Activated CD4-positive, alpha-beta T cell treated with anti-CD3 and anti-CD28 coated beads, Interleukin-2, amount 50 U/mL, for 48 hours (primary cell): ENCODE measurements at places on chromosomes 4 and X.

DNA sequence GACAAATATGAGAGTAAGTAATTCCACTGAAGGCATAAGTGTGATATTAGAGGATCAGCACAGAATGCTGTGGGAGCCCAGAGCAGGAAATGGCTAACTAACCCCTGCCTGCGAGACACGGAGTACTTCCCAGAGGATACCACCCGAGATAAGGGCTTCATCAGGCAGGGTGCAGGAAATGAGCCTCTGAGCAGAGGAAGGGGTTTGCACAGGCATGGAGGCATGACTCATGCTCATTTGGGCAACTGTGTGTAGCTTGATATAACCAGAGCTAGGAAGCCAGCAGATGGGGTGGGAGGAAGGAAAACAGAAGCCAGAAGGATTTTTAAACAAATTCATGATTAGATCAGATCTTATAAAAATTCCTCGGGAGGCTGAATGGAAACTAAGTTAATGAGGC lies 70.0 kb upstream of the TSPAN5 start:
- no peak for DNase-seq

DNA sequence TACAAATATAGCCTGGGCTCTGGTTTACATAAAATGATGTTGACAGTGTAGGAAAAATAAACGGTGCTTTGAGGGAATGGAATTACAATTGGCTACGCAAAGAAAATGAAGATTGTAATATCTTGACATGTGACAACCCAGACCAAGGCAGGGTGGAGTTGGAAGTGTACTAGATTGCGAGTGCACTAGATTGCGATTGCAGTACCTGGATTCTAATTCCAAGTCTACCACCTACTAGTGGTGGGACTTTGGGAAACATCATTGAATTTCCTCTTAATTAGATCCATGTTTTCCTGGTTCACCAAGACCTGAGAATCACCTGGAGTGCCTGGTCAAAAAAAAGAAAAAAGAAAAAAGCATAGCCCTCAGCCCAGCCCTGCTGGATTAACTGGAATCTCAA lies 18.6 kb downstream of the EGF start:
- no peak for DNase-seq

DNA sequence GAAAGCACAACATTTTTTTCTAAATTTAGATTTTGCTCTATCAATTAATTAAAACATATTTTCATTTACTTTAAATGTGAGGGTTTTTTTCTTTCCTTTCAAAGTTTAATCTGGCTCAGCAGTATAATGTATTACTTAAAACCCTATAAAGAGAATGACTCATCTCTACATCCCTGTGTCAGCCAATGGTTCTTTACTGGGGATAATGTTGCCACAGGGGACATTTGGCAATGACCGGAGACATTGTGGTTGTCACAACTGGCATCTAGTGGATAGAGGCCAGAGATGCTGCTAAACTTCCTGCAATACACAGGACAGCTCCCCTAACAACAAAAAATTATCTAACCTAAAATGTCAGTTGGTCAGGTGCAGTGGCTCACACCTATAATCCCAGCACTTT lies 53.8 kb downstream of the SYNPO2 start:
- DNase-seq, result no peak

DNA sequence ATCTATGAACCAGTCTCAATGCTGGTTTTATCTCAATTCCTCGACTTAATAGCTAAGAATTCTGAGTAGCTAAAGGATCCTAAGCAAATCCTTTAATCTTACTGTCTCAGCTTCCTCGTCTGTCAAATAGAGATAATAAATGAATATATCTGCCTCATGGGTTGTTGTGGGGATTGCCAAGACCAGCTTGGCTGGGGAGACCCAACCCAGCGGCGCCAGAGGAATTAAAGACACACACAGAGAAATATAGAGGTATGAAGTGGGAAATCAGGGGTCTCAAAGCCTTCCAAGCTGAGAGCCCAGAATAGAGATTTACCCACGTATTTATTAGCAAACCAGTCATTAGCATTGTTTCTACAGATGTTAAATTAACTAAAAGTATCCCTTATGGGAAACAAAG lies 41.9 kb downstream of the SLC34A2 start:
- no peak for DNase-seq

DNA sequence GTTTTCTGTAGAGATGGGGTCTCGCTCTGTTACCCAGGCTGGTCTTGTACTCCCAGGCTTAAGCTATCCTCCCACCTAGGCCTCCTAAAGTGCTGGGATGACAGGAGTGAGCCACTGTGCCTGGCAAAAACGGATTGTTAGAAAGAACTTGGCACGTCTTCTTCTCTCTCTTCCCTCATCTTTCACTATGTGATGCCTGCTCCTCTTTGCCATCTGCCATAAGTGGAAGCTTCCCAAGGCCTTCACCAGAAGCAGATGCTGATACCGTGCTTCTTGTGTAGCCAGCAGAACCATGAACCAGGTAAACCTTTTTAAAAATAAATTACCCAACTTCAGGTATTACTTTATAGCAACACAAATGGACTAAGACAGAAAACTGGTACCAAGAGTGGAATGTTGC lies 36.9 kb upstream of the HUWE1 start:
- DNase-seq, result no peak

GRCh38 chr4:107212565-107212964 lies 176.5 kb upstream of the DKK2 start:
- no peak for DNase-seq

GRCh38 chrX:65871671-65872311 lies 168.1 kb downstream of the VSIG4 start:
- DNase-seq, result no peak

DNA sequence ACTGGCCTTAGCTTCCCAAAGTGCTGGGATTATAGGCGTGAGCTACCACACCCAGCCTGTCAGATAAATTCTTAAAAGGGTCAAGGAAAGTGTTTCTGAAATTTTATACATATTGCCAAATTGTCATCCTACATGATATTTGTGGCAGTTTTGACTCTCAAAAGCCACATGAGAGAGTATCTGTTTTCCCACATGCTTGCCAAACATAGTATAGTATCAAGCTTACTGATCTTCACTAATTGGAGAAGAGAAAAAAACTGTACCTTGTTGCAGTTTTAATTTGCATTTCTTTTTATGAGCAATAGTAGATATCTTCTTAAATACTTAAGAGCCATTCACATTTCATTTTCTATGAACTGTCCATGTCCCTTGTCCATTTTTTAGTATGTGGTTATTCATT lies 83.6 kb downstream of the TET2 start:
- DNase-seq, result no peak

- DNase-seq, result no peak
Observed at GRCh38 chr4:153524682-153525081, 58.5 kb downstream of the TMEM131L start.

DNA sequence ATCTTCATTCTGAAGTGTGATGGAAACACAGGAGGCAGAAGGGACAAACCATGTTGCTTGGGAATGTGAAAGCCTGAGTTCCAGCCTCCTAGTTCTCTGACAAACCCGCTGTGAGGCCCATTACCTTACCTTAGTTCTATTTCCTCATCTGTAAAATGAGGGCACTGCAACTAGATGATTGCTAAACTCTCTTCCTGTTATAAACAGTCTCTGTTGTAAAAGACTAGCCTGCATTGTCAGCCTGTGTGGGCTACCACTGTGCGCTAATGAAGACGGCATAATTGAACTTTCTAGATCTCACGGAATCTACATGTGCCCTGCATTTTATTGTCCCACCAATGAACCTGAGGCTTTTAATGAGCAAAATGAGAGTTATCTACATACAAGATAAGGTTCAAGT lies 147.2 kb downstream of the AFF2 start:
- no peak for DNase-seq

GRCh38 chr4:14646831-14647230 lies 355.4 kb upstream of the CPEB2 start:
- DNase-seq, result no peak

DNA sequence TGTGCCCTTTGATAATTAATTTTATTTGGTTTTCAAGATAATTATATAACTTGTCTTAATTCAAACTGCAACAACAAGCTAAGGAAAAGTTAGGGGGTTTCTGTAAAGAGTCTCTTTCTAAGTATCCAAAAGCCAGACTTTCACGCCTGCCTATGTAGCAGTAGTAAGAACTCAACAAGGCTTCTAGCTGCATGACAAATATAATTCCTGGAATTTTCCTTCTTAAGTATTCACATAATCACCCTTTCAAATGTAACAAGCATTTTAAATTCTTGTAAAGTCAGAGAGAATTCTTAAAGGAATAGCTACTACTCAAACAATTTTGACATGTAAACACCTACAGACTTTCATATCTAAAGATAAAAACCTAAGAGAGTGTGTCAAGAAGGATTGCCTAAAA lies 189.7 kb upstream of the NDST3 start:
- DNase-seq, result no peak

DNA sequence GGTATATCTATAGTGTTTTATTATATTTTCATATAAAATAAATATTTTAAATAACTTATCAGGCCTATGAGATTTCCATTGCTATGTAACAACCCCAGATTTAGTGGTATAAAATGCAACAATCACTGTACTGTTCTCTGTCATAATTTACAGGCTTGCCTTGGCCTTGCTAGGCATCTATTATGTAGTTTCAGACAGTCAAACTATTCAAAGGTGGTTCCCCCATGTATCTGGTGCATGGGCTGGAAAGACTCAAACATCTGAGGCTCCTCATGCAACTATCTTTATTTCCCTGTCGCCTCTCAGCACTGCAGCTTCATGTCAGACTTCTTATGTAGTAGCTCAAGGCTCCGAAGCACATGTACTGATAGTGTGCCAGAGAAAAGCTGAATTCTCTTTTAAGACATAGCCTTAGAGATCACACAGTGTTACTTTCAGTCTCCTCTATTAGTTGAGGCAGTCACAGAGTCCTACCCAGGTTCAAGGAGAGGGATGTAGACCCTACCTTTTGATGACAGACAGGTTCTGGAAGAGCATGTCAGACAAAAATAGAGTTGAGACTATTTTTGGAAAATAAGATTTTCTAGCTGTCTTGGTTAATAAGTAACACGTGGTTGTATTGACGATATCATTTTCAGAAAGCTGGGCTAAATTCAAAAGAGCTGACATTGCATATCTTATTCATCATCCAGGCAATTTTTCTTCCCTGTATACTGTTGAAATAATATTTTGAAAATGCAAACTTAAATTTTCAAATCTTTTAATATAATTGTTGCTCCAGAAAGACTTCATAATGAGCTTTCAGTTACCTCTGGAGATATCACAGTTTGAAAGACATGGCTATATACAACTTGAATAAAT lies 19.4 kb downstream of the MTTP start:
- DNase-seq, result no peak

DNA sequence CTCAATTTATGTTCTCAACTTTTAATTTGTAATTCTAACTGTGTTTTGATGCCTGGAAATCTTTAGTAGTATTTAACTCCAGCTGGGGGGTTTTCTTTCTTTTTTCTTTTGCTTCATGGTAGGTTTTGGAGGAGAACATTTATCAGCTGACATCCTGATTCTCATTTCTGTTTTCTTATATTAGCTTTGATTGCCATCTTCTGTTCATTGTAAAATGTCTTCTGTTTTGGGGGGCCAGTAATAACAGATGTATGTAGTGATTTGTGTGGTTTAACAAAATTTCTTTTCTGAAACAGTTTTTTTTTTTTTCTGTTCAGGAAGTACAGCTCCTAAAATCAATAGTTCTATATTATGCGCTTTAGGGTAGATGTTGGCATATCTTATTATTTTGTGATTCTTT lies 182.2 kb downstream of the GABRB1 start:
- DNase-seq, result no peak

- DNase-seq, result peak; percentile 40
Observed at GRCh38 chr4:154164931-154165839, 326.4 kb downstream of the DCHS2 start.

- DNase-seq, result no peak
Observed at GRCh38 chrX:123324625-123325024, 140.5 kb downstream of the GRIA3 start.

DNA sequence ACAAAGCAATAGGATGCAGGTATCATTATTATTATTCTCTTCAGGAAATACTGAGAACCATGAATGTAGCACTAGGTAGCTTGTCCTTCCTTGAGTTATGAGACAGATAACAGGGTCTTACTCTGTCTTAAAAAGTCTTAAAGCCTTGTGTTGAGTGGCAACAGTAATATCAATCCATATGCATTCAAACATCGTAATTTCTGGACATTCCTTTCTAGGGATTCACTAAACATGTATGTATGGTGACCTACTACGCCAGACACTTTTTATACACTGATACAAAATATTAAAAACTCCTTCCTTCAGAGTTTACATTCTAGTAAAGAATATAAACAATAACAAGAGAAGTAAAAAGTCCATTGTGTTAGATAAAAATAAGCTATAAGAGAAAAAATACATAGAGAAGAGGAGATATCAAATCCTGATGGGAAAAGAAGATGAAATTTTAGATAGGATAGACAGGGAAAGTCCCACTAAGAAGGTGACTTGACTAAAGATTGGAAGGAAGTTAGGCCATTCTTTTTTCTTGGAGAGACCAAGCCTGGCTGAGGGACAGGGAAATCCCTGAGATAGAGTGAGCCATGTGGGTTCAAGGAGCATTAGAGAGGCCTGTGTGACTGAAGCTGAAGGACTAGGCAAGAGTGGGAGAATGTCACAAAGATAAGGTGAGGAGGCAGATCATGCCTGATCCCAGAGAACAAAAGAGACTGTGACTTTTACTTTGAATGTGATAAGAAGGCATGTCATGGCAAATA lies 5.0 kb upstream of the DDX60L start:
- DNase-seq, result no peak

- no peak for DNase-seq
Observed at GRCh38 chr4:92210906-92211305, 92.9 kb upstream of the GRID2 start.

DNA sequence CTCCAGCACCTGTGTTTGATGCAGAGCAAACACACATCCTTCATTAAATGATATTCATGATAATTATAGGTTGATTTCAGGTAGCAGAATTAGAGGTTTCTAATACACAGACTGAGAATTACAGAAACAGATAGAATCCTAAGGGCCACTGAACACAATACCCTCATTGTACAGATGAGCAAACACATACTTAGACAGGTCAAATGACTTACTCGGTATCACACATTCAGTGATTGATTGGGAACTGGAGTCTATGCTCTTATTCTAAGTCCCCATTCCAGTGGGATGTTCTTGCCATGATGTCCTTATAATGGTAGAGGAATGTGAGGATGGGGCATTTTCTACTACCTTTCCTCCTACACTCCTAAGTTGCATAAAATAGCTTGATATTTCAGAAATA lies 70.8 kb downstream of the DCAF8L1 start:
- DNase-seq, result no peak

DNA sequence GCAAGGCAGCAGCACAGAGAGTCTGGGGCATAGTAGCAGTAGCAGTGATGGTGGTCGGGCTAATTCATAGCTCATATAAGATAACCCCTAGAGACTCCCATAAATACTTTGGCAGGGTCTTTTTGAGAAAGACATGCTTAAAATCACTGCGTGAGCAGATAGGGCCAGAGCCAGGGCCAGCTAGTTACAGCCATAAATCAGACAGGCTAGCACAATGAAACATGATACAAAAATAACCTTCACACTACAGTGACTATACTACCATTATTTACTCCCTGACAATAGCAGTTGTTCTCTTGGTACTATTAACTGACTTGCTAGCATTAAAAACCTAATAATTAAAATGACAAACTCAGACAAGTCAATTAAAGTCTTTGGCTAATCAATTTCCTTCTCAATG lies 295.9 kb downstream of the SMARCA1 start:
- no peak for DNase-seq

GRCh38 chr4:184983672-184984356 lies 34.5 kb upstream of the HELT start:
- DNase-seq, result peak; percentile 72
